Natural killer cell treated with Interleukin-12 subunit alpha and Interleukin-12 subunit beta and Interleukin-15 and Interleukin-18, amount 100 ng/mL, for 72 hours (primary cell): ENCODE measurements at places on chromosomes 6 and 20. TPM values are rescaled to one million over a fixed set of nuclear protein-coding genes. Genes with fewer than 3 reads are reported as not detected.

Gene RCAN2
- total RNA-seq = 0.55 TPM

Gene OTOR
- total RNA-seq = not detected

Gene HRH3
- total RNA-seq = not detected

Gene MRAP2
- not detected for total RNA-seq

Gene GNAS-AS1
- 4.7 TPM for total RNA-seq

Gene SCAND1
- 44.8 TPM for total RNA-seq

DNA sequence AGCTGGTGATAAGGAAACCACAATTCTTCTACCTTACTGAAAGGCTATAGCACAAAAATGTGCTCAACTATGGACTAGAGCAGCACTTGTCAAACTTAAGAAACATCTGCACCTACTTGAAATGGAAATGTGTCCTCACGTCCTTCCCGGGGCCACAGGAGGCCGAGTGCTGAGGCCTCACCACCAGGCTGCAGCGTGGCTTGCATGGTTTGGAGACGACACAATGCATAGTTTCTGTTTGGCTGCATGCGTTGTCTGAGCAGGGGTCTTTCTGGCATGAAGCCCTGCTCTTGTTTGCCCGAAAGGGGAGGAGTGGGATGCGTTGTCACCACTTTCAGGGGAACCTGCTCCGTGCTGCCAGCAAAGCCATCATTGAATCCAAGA, 228.8 kb downstream of the TTLL2 start:
- no peak for DNase-seq

DNA sequence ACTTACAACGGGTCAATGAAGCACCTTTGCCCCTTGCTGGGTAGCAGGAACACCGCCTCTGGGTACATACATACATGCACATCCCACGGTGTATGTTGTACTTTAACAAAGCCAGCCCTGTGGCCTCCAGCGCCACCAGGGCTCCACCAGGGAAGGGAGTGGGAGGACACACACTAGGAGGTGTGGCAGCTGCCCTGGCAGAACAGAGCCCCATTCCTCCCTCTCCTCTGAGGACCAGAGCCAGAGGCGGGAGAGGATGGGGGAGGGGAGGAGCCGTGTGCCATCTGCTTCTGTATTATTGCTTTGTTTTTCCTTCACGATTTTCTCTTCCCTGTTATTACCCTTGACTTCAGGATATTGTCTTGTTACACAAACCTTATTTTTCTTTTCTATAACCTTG, 105.8 kb upstream of the TRAF3IP2 start:
- no peak for DNase-seq

DNA sequence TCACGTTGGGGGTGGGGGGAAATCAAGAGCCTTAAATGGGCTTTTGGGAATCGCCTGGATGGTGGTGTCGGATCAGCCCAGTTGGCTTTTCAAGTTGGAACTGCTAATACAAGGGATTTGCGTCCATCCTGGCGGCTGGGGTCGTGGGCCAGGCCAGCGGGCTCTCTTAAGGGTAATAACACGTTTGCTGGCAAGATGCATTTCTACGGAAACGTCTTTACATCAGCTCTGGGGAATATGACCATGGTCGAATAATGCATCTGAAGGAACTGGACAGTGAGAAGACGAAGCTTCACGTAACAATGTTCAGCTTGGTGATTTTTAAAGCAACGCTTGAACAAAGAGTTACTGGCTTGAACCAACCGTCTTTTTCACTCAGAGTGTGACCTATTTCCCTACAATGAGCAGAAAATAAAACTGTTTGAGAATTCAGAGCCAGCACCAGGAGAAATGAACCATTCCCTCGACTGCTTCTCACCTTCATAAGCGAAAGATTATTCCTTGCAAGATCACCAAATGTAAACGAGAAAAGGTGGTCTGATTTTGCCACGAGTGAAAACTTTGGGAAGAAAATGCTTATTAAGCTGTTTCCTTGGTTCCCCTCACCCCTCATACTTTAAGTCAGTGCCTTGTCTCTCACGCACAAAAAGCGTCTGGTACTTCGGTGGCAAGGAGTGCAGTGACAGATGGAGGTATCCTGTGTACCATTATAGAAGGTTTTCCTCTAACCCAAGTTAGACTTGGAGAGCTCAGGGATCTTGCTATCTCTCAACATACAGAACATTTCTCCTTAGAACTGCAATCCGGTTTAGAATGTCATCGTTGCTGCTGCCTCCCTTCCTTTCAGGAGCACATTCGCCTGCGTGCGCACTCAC, 1.4 kb upstream of the MARCKS start:
- no peak for DNase-seq

DNA sequence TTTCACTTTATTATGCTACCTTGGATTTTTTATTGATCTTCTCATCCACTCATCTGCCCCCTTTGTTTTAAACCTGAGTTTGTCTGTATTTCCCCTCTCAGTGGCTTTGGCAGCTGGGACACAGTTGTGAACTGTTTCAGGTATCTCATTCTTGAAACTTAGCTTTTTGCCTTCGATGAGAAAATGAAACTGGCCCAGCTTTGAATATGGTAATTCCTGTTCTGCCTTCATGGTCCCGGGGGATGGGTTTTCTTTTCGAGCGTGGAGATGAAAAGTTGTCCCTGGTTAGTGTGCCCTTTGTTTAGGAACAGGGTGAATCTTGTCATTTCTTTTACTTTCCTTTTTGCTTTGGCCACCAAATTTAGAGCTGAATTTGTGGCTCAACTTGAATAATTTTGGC, 25.6 kb downstream of the DHX35 start:
- DNase-seq = no peak

DNA sequence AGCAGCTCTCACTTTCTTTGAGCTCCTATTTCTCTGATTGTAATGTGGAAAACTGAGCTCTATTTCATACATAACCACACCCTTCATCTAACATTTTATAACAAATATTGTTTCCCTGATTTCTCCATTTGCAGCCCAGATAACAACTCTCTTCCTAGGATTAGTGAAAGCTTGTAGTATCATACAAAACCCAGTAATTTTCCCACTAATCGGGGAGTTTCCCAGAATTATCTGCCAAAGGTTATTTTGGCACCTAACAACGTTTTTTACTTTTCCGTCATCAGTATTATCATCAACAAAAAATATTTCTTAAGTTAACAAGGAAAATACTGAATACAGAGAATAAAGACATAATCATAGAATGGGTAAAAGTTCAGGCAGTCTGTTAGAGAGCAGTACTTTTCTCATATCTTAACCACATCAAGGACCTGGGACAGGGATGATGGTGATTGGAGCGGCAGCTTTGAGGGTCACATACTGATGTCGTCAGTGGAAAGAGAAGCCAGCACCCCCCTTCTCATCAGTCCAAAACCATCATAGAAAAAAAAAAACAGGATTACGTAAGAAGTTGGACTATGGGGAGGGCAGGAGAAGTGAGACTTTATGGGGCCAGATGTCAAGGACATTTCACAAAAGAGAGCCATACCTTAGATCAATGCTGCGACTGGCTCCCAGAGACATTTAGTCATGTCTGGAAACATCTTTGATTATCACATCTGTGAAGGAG, 166.1 kb upstream of the TNFAIP3 start:
- no peak for DNase-seq

- DNase-seq = no peak
Measured at GRCh38 chr20:54320148-54320607, 112.3 kb downstream of the PFDN4 start.

GRCh38 chr6:5286780-5287179, 25.5 kb downstream of the FARS2 start:
- no peak for DNase-seq

DNA sequence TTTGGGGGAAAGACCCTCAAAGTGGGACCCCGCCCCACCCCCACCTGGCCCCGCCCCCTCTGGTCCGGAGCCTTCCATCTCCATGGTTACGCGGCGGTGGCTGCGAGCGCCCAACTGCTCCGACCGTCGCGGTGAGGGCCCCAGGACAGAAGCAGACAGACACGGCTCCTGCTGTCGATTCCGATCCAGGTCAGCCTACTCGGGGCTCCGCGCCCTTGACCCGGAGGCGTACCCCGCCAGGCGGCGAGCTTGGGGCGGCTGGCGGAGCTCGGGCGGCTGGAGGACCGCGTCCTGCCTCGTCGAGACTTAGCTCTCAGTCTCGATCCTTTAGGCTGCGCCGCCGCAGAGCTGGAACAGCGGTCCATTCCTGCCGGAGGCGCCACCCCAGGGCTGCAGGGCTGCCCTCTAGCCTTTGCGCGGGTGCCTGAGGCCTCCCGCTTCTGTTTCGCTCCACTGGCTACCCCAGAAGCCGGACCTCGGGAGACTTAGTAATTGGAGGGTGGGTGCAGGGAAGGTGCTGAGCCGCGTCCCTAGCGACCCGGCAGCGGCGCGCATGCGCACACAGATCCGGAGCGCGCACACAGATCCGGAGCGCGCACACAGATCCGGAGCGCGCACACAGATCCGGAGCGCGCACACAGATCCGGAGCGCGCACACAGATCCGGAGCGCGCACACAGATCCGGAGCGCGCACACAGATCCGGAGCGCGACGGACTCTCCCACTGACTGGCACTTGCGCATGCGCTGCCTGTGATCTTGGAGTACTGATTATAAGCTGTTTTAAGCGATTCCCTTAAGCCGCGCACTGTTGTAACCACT, at the start of gene CFAP206:
Gene CFAP206, plus strand, starts transcription at position 72 of the 820 bp plus-strand sequence. CDS start 1,868 bp downstream, outside the sequence.
- DNase-seq = peak; percentile 85

GRCh38 chr6:115747719-115748118, 313.0 kb downstream of the FRK start:
- no peak for DNase-seq

DNA sequence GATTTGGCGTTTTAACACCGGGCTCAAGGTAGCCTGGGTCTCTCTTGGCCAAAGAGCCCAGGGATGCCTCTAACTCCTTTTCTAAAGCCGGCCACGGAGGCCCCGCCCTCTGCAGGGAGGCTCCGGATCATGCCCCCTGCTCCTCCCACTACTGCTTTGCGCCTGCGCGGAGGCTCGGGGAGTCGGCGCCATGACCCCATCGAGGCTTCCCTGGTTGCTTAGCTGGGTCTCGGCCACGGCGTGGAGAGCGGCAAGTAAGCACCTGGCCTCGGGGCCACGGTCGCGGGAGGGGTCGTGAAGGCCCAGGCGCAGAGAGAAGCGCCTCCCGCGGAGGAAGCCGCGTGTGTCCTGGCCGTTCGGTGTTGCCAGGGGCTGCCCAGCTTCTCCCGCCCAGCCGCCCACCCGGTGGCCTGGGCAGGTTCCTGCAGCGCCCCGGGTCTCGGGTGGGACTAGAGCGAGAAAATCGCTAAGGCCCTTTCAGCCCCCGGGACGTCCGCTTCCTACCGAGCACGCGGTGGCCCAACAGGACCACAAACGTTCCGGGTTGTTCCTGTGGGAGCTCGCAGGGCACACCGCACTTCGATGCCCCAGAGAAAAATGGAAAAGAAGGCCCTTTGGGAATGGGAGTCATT, at the start of gene SDHAF4:
Gene SDHAF4, plus strand, starts transcription at position 180 of the 632 bp plus-strand sequence. Its CDS starts 11 bp downstream, at position 191.
- DNase-seq = peak; percentile 95

DNA sequence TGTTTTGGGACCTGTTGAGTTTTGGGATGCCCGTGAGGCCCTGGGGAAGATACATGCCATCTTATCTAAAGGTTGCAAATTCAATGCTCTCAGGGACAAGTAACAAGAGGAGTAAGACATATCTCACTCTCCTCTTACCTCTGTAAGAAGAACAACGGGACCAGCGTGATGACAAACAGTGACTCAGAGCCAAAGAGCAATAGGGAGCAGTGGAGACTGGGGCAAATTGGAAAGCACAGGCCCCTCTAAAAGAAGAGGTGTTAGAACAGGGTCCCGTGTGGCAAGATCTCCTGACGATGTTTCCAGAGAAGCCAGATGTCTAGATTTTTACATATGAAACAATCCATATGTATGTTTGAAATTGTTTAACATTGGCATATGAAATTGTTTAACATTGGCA, 11.6 kb downstream of the TP53RK start:
- no peak for DNase-seq

DNA sequence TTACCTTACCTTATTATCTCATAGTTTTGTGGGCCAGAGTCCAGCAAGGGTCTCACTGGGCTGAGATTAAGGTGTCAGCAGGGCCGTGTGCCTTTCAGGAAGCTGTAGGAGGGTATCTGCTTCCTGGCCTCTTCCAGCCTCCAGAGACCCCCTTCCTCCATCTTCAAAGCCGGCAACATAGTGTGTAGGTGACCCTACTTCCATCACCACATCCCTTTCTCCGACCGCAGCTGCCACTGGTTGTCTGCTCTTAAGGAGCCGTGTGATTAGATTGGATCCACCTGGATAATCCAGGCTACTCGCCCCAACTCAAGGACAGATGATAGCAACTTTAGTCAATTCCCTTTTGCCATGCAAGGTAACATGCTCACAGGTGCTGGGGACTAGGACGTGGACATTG, 91.2 kb downstream of the JPH2 start:
- DNase-seq = no peak

GRCh38 chr6:161630674-161631073, 356.8 kb upstream of the AGPAT4 start:
- no peak for DNase-seq

- no peak for DNase-seq
Measured at GRCh38 chr6:151482290-151482689, 11.5 kb upstream of the CCDC170 start.

DNA sequence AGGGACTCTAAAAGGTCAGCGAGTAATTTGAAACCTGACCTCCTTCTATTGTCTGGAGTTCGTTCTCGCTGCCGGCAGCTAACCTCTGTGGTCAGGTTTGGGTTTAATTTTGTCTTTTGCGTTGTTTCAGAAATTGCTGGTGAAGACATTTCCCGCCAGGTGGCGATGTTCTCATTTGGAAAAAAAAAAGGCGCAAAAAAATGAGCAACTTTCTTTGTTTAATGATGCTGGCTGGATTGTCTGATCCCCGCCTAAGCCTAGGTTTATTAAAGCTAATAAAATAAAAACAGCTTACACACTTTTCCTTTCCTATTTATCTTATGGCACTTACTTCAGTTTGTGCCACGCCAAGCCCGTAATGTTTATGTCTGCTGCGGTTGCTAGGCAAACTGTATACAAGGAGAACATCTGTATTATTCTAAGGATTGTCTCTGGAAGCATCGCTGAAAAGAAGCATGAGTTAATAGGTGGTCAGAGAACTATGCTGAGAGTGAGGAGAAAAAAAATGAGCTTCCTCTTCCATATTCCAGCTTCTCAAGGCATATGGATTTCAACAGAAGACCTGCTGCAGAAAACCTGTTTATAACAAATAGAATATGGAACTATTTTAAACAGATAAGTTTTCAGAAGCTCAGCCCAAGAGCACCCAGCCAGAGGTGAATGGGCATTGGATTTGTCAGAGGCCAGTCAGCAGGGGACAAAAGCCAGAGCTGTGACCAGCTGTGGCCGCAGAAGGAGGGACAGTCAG, 205.7 kb downstream of the DOK5 start:
- no peak for DNase-seq

GRCh38 chr6:168285456-168285855, 34.1 kb downstream of the DACT2 start:
- no peak for DNase-seq

- DNase-seq = peak; percentile 72
Measured at GRCh38 chr6:16712255-16712930, 48.9 kb downstream of the ATXN1 start.

GRCh38 chr6:35810971-35811698, 6.0 kb downstream of the LHFPL5 start:
- DNase-seq = no peak

DNA sequence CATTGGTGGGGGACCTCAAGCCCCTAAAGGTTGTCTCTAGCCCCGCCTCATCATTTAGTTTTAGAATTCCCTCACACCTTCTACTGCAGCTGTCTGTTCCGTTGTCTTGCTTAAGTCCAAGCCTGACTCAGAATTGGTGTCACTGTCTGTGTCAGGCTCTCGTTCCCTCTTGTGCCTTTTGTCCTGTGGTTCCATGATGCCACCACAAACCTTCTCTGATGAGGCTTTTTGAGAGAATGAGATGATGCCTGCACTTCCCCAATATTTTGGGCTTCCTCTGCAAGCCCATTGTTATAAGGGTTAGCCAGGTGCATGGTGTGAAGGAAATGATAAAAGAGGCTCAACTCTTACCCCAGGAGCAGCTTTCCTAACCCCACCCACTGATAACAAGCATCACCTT, 8.1 kb upstream of the AKIRIN2 start:
- DNase-seq = no peak

GRCh38 chr20:62678553-62678952, 30.1 kb upstream of the NTSR1 start:
- DNase-seq = no peak
